ENCODE measurements at places on chromosomes 3 and 15.

DNA sequence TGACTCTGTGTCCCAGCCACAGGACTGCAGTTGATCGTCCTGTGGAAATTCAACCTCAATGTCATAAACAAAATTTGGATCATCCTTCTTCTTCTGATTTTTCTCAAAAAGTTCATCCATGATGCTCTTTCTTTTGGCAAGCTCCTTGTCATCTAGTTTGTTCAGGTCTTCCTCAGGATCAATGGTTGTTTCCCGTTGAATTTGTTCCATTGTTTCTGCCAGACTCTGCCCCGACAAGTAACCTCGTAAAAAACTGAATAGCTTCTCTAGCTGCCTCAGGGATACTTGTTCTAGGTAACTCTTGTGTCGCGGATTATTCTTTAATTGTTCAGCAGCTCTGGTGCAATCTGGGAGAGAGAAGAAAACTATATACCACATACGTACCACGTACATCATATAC is 4.5 kb downstream of the CEP19 start:
- DNase-seq = no peak

DNA sequence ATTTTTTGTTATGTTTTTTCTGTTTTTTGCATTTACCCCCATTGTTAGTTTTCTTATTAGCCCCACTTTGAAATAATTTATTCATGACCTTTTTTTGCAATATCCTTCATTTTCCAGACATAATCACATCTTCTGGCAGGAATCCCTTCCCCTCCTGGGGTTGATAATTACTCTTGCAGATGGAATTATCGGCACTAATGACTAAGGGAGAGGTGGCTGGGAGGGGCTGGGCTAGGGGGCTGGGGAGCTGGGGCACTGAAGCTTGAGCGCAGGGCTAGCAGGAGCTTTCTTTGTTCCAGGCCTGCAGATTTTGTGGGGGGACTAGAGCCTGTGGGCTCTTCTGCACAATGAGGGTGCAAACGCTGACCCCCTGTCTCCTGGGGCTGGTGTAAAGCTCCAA is 77.8 kb downstream of the RAB11A start:
- DNase-seq = no peak

DNA sequence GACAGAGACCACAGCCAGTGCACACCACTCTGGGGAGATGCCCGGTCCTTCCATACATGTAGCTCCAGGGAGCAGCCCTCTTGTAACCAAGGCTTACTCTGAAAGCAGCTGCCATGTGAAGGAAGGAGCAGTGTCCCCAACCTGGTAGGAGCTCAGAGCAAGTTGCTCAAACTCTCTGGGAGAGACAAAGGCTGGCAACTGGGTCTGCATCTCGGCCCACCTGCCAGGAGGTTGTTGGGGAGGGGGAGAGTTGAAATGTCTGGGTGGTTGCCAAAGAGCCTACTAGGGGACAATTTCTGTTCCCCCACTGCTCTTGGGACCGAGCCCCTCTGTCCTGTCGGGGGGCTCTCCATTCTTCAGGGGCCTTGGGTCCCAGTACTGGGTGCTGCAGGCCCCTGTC is 309.9 kb downstream of the TLE3 start:
- no peak for DNase-seq

DNA sequence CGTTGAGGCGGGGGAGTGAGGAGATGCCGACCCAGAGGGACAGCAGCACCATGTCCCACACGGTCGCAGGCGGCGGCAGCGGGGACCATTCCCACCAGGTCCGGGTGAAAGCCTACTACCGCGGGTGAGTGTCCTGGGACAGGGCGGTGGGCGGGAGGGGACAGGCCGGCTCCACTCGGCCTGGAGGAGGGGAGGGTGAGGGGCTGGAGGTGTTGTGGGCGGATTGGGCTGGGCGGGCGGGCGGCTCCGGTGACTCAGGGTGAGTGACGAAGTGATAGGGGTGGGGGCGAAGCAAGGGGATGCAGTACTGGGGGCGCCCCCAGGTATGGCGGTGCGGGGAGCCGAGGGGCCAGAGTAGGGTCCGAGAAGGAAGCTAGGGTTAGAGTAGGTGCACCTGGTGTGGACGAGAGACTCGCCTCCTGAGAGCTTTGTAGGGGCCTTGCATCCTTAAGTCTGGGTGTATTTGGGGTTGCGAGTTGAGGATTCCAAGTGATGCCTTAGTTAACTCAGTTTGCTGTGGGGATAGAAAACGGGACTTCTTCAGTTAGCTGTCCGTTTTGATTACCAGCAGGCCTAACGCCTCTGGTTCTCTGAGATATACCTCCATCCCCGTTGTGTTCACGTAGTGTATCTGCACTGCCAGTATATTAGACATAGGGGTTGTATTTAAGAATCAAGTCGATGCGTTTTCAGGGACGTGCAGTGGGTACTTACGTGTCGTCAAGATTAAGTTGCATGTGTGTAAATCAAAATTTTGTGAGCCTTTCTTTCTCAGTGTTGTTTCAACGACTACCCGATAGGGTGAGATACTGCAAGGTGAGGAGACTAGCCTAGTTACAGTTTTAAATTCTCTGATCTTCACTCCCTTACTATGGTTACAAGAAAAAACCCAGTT is 670 bp downstream of the PRKCI start:
- peak; percentile 9 for DNase-seq

DNA sequence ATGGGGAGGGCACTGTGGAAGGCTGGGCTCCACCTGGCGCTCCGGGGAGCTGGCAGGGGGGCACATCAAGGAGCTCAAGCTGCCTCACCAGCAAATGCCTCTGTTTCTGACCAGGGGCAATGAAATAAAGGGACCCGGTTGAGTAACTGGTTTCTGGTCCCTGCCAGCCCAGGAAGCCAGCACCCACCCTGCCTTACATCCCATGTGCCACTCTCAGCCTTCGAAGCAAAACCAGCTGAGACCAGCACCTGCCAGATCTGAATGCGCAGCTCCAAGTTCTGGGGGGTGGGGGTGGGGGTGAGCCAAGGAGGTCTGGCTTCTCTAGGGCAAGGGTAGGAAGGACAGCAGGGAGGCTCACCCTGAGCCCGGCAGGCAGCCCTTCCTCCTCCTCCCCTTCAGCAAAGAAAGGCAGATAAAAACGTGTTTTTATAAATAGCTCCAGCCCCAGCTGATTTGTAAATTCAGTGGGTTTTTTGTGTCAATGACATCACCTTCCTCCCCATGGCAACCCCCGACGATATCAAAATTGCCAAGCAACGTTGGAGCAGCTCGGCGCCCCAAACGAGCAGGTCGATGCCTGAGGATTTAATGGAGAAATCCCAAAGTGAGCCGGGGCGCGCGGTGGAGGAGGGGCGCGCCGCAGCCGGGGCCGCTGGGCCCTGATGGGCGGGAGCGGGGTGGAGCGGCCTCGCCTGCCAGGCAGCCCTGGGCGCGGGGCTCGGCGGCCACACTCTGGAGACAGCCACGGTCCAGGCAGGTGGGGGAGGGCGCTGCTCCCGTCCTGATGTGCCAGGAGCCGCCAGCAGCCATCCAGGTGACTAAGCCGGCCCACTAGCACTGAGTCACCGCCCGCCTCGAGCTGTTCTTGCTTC is at the start of gene PAK6:
PAK6 (plus strand) TSS at position 532 of the 872 bp plus-strand sequence. CDS start 25,723 bp downstream, outside the sequence.
- no peak for DNase-seq

- no peak for DNase-seq
These were observed 13.6 kb upstream of the COMMD2 start for GRCh38 chr3:149765762-149766334.

GRCh38 chr3:52835766-52836470 is 1.1 kb upstream of the MUSTN1 start:
- no peak for DNase-seq

DNA sequence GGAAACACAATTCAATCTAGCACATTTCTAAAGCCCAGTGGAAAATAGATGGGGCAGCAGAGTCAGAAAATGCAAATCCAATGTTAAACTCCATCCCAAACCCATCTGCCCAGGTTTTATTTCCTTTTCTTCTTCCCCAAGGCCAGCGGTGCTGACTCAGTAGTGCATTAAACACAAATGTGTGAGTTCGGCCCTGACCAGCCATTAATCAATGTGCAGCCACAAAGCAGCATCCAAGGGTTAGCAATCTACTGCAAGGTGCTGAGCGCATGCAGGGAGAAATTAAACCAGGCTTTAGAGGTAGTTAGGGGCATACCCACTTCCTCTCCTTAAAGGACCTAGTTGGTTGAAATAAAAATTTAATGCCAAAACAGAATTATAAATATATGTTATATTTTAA is 583.3 kb upstream of the PPP2R3A start:
- DNase-seq = no peak

GRCh38 chr3:124671106-124671505 is 59.1 kb upstream of the UMPS start:
- no peak for DNase-seq

GRCh38 chr3:108041253-108041652 is 49.6 kb downstream of the CD47 start:
- DNase-seq = no peak

GRCh38 chr3:167166012-167166411 is 214.1 kb downstream of the ZBBX start:
- no peak for DNase-seq

- DNase-seq = no peak
These were observed 245.7 kb downstream of the FGF12 start for GRCh38 chr3:192481638-192482037.

DNA sequence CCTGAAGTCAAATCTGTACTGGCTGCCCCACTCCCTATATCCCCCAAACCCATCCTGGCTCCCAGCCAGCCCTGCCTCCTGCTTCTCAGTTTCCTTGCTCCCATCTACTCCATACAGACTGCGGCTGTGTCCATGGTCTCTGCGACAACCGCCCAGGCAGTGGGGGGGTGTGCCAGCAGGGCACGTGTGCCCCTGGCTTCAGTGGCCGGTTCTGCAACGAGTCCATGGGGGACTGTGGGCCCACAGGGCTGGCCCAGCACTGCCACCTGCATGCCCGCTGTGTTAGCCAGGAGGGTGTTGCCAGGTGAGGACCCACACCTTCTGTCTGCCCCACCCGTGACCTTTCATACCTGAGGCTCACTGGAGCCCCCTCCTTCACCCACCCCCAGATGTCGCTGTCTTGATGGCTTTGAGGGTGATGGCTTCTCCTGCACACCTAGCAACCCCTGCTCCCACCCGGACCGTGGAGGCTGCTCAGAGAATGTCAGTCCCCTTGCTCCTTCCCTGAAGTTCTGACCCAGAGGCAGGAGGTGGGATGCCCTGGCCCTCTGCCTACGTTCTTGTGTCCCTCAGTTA is 14.7 kb downstream of the STAB1 start:
- no peak for DNase-seq

DNA sequence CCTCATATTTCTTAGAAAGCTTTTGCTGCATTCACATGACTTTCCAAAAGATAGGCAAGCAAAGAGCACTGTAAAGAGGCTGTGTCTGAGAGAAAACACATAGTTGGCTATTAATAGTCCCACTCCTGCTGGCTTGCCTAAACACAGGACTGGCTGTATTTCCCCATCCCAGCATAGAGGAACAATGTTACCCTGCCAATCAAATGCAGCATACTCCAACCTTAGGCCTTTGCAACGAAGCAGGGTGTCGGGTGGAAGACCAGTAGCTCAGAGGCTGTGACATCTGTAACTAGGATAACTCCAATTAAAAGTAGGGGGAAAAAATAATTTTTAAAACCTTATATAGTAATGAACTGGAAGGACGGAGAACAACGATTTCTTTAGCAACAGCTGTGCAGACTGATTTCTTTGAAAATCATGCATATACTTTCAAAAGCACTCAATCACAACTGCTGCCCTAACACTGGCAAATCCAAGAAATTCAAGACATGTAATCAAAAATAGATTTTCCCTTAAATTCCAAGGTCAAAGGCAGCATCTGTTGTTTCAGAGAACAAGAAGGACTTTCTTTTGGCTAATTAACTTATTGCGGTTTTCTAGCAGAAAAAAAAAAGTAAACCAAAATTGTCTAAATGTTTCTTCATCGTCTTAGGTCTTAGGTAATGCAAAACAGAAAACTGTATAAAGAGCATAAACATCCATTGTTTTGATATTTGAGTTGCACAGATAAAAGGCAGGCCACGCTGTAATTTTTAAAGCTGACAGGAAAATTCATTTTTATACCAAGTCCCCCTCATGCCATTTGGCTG is 139.3 kb downstream of the TNIK start:
- no peak for DNase-seq

DNA sequence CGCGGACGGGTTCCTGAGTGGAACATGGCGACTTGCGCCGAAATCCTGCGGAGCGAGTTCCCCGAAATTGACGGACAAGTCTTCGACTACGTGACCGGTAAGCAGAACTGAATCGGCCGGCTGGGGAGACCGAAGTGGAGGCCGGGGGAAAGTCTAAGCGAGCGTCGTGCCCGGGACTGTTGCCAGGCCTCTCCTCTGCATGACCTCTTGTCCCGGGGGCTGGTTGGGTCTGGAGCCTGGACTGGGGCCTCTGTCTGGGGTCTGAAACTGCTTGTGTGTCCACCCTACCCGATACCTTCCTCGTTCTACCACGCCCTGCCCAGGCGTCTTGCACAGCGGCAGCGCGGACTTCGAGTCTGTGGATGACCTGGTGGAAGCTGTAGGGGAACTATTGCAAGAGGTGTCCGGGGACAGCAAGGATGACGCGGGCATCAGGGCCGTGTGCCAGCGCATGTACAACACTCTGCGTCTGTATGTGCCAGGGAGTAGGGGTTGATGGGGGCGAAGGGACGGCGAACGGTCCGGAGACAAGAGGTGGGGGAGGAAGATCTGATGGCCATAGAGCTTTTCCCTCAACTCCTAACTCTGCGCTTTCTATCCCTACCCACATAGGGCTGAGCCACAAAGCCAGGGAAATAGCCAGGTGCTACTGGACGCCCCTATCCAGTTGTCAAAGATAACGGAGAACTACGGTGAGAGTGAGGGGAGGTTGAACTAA is at the start of gene ABCF3:
ABCF3 (plus strand) TSS at position 16 of the 718 bp plus-strand sequence; CDS start at position 25, 9 bp downstream.
- no peak for DNase-seq

DNA sequence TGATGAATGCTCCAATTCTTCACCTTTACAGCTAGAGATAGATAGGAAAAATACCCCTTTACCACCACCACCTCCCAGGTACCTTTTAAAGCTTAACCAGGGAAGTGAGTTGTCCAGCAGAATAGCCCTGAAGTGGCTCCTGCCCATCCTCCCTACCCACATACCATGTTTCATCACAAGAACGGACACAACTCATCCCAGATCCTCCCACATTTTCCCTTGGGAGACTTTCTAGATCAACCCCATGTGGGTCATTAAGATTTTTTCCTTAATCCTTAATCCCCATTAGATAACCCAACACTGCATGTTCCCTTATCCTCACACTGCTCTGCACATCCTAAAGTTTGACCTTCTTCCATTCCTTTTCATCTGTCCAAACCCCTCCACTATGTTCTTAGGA is 69.3 kb downstream of the CHST2 start:
- no peak for DNase-seq

- DNase-seq = no peak
These were observed 134.5 kb upstream of the AADACL2 start for GRCh38 chr3:151599103-151599672.

DNA sequence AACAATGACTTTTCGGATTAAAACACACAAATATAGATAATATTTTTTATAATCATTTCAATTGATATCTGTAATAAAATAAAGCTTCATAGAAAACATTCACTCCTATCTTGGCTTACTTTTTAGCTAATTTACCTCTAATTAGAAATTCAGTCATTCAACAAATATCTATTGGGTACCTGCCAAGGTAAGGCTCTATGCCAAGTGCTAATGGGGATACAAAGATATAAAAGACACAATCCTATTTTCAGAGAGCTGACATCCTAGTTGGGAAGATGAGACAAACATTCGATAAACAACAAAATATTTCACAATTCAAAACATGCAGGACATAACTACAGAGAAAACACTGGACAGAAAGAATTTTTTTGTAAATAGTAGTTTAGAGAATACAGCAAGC is 63.3 kb downstream of the ULK4 start:
- DNase-seq = no peak

GRCh38 chr3:171565481-171566058 is 105.4 kb upstream of the TNIK start:
- no peak for DNase-seq

- DNase-seq = no peak
These were observed 16.2 kb downstream of the CEP152 start for GRCh38 chr15:48794697-48795134.

- no peak for DNase-seq
These were observed 2.1 kb downstream of the LSAMP start for GRCh38 chr3:116443191-116443661.
